ENCODE measurements at places on chromosomes 5 and 9. TPM values are rescaled to one million over a fixed set of nuclear protein-coding genes. Genes with fewer than 3 reads are reported as not detected.

LCN9 gene
- not detected for polyA plus RNA-seq

TAF11L5 gene
- not detected for polyA plus RNA-seq

DNA sequence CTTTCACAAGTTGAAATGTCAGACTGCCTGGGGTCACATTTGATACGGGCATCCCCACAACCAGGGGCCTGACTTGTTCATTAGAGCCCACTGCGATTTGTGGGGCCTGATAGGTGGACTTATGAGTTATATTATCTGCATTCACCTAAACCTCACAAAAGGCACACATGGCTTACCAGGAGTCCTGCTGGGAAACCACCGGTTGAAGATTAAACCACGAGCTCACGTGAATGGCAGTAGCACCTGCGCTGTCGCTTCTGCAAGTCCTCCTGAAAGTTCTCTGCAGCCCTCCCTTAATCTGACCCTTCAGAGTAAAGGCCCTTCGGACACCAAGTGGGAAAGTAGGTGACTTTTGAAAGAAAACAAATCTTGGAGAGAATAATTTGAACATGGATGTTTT is 68.9 kb downstream of the PPIC start:
- DNase-seq: no peak

GRCh38 chr5:176542596-176543427 is 5.6 kb upstream of the RNF44 start:
- DNase-seq: no peak

- DNase-seq: no peak
Measured at GRCh38 chr9:98980291-98980690, 36.6 kb downstream of the COL15A1 start.

- peak; percentile 95 for DNase-seq
Measured at GRCh38 chr5:168472329-168472728, 13.9 kb upstream of the RARS1 start.

GRCh38 chr9:126225611-126226609 is 100.7 kb upstream of the MVB12B start:
- no peak for DNase-seq

Measured in BJ (cell line).